ENCODE measurements at places on chromosomes 3 and 15. TPM values are rescaled to one million over a fixed set of nuclear protein-coding genes. Genes with fewer than 3 reads are reported as not detected.

Gene PSMD6
- total RNA-seq: 118 TPM

Gene EPHA3
- total RNA-seq: 0.62 TPM

Gene CELF6
- 1.0 TPM for total RNA-seq

Gene SLC7A14
- 0.24 TPM for total RNA-seq

Gene DPPA4
- total RNA-seq: not detected

Gene UNC13C
- 0.21 TPM for total RNA-seq

Gene FHIT
- 0.53 TPM for total RNA-seq

Gene CKMT1B
- total RNA-seq: not detected

Gene GRAMD2A
- total RNA-seq: not detected

Gene RTP3
- not detected for total RNA-seq

GRCh38 chr15:28955160-28955992 is 69.6 kb downstream of the APBA2 start:
- no peak for DNase-seq

- no peak for DNase-seq
These were observed 58.1 kb upstream of the THSD4 start for GRCh38 chr15:71057143-71057542.

GRCh38 chr15:23385886-23386430 is 31.4 kb downstream of the GOLGA8S start:
- no peak for DNase-seq

- no peak for DNase-seq
These were observed 18.6 kb downstream of the THSD4 start for GRCh38 chr15:71133747-71134472.

- no peak for DNase-seq
These were observed 68.2 kb downstream of the HMCES start for GRCh38 chr3:129346695-129347457.

GRCh38 chr3:117297541-117297940 is 588.0 kb downstream of the TUSC7 start:
- DNase-seq: no peak

GRCh38 chr3:153889905-153890334 is 231.3 kb upstream of the ARHGEF26 start:
- DNase-seq: no peak

GRCh38 chr15:84057714-84058331 is 177.8 kb upstream of the GOLGA6L4 start:
- no peak for DNase-seq

- DNase-seq: peak; percentile 59
These were observed 81.7 kb downstream of the CD47 start for GRCh38 chr3:108008931-108009639.

- no peak for DNase-seq
These were observed 27.2 kb upstream of the ATP11B start for GRCh38 chr3:182766099-182766498.

DNA sequence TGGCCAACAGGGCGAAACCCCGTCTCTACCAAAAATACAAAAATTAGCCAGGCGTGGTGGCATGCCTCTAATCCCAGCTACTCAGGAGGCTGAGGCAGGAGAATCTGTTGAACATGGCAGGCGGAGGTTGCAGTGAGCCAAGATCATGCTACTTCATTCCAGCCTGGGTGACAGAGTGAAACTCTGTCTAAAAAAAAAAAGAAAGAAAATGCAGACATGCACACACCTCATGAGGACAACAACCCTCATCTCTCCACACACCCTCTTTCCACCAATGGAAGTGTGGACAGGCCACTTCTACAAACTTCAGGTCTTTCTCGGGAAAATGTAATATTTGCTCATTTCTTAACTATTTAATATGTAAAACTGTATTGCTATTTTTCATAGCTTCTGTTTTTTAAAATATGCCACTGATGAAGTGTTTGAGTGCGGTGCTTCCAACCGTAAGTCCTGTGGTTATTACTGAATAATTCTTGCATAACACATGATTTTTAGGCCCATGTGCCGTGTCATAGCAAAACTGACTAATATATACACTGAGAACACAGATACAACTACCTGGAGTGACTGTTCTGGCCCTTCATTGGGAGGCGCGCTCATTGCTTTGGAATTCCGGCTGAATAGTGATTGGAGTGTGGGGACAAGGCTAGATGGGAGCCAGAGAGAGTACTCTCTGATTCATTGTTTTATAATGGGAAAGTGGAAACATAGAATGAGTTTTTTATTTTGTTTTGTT is 23.1 kb downstream of the LRRC31 start:
- peak; percentile 19 for DNase-seq

- DNase-seq: peak; percentile 82
These were observed 116.1 kb upstream of the SLC7A14 start for GRCh38 chr3:170701696-170702678.

DNA sequence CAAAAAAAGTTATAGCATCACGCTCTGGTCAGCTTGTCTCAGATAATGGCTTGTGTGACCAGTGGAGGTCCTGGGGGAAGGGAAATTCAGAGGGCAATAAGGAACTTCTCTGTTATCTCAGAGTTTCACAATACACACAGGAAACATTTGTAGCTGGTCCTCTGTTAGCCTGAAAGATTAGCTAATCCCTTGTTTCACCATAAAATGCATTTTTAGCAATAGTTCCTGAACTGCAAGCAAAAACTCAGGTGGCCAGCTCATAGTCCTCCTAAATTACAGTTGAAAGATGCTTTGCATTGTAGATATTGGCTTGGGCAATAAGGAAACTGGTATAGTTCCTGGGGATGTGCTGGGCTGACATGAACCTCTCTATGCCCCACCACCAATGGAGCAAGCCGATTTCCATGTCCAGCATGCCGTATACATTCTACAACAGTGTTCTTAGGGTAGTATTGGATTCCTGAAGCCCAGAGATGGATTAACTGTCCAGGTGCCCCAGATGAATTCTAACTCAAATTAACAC is 141.5 kb upstream of the TBL1XR1 start:
- DNase-seq: no peak

All from myocyte (in vitro differentiated cells).